ENCODE measurements at places on chromosomes 16 and 17. TPM values are rescaled to one million over a fixed set of nuclear protein-coding genes. Genes with fewer than 3 reads are reported as not detected.
A peak's percentile ranks its signal among the peaks of the same experiment; 100 is the strongest.

DNA sequence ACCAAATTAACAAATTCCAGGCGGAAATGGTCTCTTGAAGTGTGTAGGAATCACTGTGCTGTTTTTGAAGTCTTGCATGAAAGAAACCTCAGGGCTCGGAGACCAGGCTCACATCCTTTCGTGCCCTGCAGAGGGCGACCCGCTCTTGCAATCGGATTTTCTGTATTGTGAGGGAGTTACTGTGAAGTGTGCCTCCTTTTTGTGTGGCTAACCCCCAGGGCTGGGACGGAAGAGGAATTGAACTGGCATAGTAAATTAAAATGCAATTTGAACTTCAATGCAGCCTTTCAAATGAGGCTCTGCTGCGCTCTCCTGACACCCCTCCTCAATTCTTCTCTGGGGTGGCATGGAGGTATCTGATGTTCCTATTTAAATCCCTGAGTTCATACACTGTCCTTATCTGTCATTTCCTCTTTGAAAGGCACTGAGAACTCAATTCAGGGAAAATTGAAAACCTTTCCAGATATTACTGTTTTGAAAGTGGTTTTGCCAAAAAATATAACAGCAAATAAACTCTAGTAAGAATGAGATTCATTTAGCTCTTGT lies 51.5 kb upstream of the MGAT5B start:
- no peaks in the 10 kb centered on the region for H3K4me1 ChIP-seq
- no peaks in the 10 kb centered on the region for H3K36me3 ChIP-seq
- no peak overlapping the region for H3K27ac ChIP-seq
- H3K4me3 ChIP-seq, result no peak overlapping the region
- H3K27me3 ChIP-seq, result no peaks in the 10 kb centered on the region

DNA sequence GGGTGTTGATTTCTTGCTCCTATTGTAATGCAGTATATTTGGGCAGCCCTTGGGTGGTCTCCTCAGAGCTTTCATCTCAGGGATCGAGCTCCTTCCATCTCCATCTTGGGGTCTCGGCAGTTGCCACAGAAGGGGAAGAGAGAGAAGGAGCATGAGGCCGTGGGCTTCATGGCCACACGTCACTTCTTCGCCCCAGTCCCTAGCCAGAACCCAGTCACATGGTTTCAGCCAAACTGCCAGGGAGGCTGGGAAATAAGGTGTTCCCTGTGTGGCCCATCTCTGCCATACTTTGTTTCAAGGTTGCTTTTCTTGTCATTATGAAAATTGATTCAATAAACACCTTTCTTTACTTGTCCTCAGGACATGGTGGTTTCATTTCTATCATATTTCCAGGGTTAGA lies 68.4 kb upstream of the NKD1 start:
- H3K27me3 ChIP-seq, result peaks cover 32% of the 10 kb centered on the region
- H3K4me1 ChIP-seq, result no peaks in the 10 kb centered on the region
- no peaks in the 10 kb centered on the region for H3K36me3 ChIP-seq
- no peak overlapping the region for H3K27ac ChIP-seq

DNA sequence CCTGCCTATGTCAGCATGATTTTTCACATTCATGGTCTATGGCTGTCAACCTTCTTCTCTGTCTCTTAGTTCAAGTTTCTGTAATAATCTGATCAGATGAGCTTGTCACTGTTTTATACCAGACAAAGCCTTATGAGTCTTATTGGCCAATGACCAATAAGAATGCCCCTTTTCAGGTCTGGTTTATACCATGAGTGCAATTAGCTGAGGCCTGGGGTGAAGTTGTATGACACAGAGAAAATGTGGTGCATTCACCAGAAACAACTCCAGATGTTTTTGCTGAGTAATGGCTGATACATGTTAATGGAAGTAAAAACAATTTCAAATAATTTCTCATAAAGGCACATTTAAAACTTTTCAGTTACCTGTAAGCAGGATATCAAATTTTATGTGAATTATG lies 218.6 kb upstream of the CDH8 start:
- H3K4me1 ChIP-seq, result no peaks in the 10 kb centered on the region
- no peaks in the 10 kb centered on the region for H3K27me3 ChIP-seq
- no peak for DNase-seq
- no peaks in the 10 kb centered on the region for H3K36me3 ChIP-seq
- no peak overlapping the region for H3K4me3 ChIP-seq

DNA sequence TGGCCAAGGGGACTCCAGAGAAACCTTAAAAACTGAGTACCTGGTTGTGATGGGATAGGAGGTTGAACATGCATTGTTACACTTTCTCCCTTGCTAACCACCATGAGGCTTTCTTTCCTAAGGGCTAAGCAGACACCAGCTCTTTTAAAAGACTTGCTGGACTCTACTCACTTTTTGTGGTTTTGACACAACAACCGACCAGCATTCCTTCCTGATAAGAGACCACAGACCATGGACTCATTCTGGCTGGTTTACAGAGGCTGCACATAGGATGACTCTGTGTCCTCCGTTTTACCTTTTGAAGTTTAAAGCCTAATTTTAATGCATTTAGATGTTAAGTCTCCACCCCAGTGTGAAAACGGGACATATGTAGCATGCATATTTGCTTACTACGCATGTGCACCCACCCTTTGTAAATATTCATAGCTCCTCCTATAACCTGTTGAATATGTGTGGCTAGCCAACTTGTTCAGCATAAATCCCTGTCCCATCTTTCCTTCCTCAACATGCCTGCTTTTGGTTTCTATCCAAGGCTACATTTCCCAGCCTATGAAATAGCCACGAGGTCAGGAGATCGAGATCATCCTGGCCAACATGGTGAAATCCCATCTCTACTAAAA lies 475.9 kb downstream of the GRIN2A start:
- no peaks in the 10 kb centered on the region for H3K4me1 ChIP-seq
- DNase-seq, result no peak
- no peak overlapping the region for H3K4me3 ChIP-seq
- no peak overlapping the region for H3K27ac ChIP-seq
- H3K36me3 ChIP-seq, result no peaks in the 10 kb centered on the region

GRCh38 chr17:75691801-75692626 lies 24.9 kb downstream of the SAP30BP start:
- H3K27me3 ChIP-seq, result no peaks in the 10 kb centered on the region
- no peak for DNase-seq
- H3K27ac ChIP-seq, result no peak overlapping the region
- H3K4me1 ChIP-seq, result peaks cover 18% of the 10 kb centered on the region

GRCh38 chr17:55758171-55758570 lies 7.3 kb downstream of the PCTP start:
- no peak overlapping the region for H3K4me3 ChIP-seq
- no peaks in the 10 kb centered on the region for H3K36me3 ChIP-seq
- DNase-seq, result no peak
- H3K27me3 ChIP-seq, result no peaks in the 10 kb centered on the region
- peaks cover 34% of the 10 kb centered on the region for H3K4me1 ChIP-seq

GRCh38 chr16:65070831-65071432 lies 50.9 kb downstream of the CDH11 start:
- H3K4me3 ChIP-seq, result no peak overlapping the region
- H3K27ac ChIP-seq, result peak overlapping the region; percentile 48
- H3K4me1 ChIP-seq, result peaks cover 5% of the 10 kb centered on the region
- H3K27me3 ChIP-seq, result no peaks in the 10 kb centered on the region

The KCNH4 gene
- total RNA-seq, result not detected

GRCh38 chr16:10931134-10931533 lies 11.1 kb downstream of the DEXI start:
- no peak for DNase-seq
- H3K36me3 ChIP-seq, result peaks cover 41% of the 10 kb centered on the region
- H3K4me3 ChIP-seq, result no peak overlapping the region
- no peaks in the 10 kb centered on the region for H3K27me3 ChIP-seq
- peaks cover 53% of the 10 kb centered on the region for H3K4me1 ChIP-seq

DNA sequence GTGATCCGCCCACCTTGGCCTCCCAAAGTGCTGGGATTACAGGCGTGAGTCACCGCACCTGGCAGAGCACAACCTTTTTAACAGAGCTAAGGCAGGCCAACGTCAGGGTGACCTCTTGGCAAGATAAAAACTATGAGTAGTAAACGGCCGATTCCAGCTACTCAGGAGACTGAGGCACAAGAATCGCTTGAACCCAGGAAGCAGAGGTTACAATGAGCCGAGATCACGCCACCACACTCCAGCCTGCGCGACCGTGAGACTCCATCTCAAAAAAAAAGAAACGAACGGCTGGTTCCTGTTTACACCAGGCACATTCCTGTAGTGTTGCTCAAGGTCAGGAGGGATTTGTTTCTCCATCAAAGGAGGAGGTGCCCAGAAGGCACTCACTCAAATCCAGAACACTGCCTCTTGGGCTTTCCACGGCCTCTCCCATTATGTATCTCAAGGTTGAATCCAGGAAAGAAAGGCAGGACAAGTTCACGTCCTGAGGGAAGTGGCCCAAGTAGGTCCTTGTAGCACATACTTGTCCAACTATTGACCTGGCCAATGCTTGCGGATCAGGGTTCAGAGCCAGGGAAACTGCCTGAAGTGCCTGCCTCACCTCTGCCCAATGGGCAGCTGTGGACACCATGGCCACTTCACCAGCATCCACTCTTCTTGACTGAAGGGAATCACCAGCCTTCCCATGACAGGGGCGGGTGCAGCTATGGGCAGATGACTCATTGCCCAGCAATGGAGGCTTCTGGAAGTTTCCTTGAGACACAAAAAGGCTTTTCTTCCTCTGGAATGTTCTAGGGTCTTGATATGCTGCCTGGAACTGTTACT lies 13.5 kb downstream of the KNOP1 start:
- no peak for DNase-seq
- H3K4me1 ChIP-seq, result peaks cover 22% of the 10 kb centered on the region
- no peaks in the 10 kb centered on the region for H3K27me3 ChIP-seq
- H3K27ac ChIP-seq, result peak overlapping the region; percentile 22
- no peak overlapping the region for H3K4me3 ChIP-seq

The GNG13 gene
- total RNA-seq, result not detected

DNA sequence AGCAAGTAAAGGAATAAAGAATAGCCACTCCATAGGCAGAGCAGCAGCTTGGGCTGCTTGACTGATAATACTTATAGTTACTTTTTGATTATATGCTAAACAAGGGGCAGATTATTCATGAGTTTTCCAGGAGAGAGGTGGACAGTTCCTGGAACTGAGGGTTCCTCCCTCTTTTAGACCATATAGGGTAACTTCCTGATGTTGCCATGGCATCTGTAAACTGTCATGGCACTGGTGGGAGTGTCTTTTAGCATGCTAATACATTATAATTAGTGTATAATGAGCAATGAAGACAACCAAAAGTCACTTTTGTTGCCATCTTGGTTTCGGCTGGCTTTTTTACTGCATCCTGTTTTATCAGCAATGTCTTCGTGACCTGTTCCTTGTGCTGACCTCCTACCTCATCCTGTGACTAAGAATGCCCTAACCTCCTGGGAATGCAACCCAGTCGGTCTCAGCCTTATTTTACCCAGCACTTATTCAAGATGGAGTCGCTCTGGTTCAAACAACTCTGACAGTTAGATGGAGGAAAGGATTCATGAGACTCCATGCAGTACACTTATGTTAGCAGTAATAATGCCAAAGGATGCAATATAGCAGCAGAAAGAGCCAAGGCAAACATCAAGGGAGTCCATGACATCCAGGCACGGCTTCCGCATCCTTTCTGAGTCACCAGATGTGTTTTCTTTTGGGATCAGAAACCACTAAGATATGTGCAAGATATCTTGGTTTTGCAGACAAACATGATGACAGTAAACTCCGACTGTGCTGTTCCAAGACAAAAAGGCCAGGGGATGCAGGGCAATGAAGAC lies 55.8 kb upstream of the B4GALNT2 start:
- no peaks in the 10 kb centered on the region for H3K36me3 ChIP-seq
- H3K4me3 ChIP-seq, result no peak overlapping the region
- DNase-seq, result no peak
- H3K27ac ChIP-seq, result no peak overlapping the region
- peaks cover 55% of the 10 kb centered on the region for H3K27me3 ChIP-seq
- no peaks in the 10 kb centered on the region for H3K4me1 ChIP-seq

The PIPOX gene
- total RNA-seq, result 0.64 TPM

GRCh38 chr16:17392857-17393692 lies 77.7 kb downstream of the XYLT1 start:
- no peak overlapping the region for H3K4me3 ChIP-seq
- peaks cover 26% of the 10 kb centered on the region for H3K4me1 ChIP-seq
- no peaks in the 10 kb centered on the region for H3K36me3 ChIP-seq

DNA sequence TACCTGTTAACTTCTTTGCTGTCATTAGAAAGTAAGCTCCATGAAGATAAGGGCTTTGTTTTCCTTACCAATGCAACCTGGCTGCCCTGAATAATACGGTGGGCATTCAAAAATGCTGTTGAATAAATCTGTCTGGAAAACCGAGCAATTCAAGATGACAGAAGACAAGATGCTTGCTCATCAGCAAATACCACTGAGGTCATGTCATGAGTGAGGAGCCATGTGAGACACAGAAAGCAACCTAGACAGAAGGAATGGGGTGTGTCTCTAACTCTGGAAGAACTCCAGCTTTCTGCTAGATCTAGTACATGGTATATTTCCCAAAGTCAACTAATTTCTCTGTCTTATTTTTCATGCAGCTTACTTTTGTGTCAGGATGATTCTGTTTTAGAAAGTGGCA lies 64.2 kb downstream of the STH start:
- H3K27me3 ChIP-seq, result no peaks in the 10 kb centered on the region
- H3K27ac ChIP-seq, result no peak overlapping the region
- H3K4me1 ChIP-seq, result no peaks in the 10 kb centered on the region
- DNase-seq, result no peak
- no peak overlapping the region for H3K4me3 ChIP-seq
- peaks cover 86% of the 10 kb centered on the region for H3K36me3 ChIP-seq

The TBC1D3 gene
- total RNA-seq, result not detected

The CLEC16A gene
- total RNA-seq, result 30.5 TPM

GRCh38 chr16:27598220-27598619 lies 48.3 kb downstream of the KATNIP start:
- DNase-seq, result no peak
- no peaks in the 10 kb centered on the region for H3K4me1 ChIP-seq
- H3K4me3 ChIP-seq, result no peak overlapping the region
- no peaks in the 10 kb centered on the region for H3K27me3 ChIP-seq
- no peak overlapping the region for H3K27ac ChIP-seq

DNA sequence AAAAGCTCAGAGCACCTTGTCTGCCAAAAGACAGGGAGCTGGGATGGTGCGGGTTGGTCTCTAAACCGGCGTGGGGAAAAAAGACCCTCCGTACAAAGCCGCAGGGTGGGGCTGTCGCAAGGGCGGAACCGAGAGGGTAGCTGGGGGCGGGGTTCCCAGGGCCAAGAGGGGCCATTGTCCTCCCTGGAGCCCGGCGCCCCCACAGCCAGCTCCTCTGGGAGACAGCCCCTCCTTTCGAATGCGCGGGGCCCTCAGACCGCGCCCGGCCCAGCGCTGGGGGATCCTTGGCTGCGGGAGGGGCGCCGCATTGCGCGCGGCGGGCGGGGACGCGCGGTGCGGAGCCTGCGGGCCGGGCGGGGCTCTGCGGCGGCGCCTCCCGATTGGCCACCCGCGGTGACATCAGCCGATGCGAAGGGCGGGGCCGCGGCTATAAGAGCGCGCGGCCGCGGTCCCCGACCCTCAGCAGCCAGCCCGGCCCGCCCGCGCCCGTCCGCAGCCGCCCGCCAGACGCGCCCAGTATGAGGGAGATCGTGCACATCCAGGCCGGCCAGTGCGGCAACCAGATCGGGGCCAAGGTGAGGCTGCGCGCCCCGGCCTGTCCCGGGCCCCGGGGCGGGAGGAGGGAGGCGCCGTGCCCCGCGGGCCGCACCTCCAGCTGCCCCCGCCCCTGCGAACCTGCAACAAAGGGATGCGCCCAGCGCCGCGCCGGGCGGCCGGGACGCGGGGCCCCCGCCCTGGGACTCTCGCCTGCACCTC lies at the start of gene TUBB3:
Gene TUBB3 (plus strand): TSS at position 459 of the 756 bp plus-strand sequence. CDS start 60 bp downstream, at position 519.
- H3K36me3 ChIP-seq, result no peaks in the 10 kb centered on the region
- DNase-seq, result peak; percentile 76
- peaks cover 78% of the 10 kb centered on the region for H3K4me1 ChIP-seq
- H3K27ac ChIP-seq, result peak within 1 kb of the TSS; percentile 56
- H3K4me3 ChIP-seq, result peak within 1 kb of the TSS; percentile 72
- peaks cover 20% of the 10 kb centered on the region for H3K27me3 ChIP-seq

- H3K27ac ChIP-seq, result peak overlapping the region; percentile 27
- no peak for DNase-seq
- H3K27me3 ChIP-seq, result peaks cover 69% of the 10 kb centered on the region
- peaks cover 37% of the 10 kb centered on the region for H3K4me1 ChIP-seq
- peaks cover 11% of the 10 kb centered on the region for H3K36me3 ChIP-seq
Observed at GRCh38 chr16:75379911-75380847, 53.1 kb downstream of the CFDP1 start.
